ENCODE measurements at places on chromosomes 6 and 20. TPM values are rescaled to one million over a fixed set of nuclear protein-coding genes. Genes with fewer than 3 reads are reported as not detected.

DNA sequence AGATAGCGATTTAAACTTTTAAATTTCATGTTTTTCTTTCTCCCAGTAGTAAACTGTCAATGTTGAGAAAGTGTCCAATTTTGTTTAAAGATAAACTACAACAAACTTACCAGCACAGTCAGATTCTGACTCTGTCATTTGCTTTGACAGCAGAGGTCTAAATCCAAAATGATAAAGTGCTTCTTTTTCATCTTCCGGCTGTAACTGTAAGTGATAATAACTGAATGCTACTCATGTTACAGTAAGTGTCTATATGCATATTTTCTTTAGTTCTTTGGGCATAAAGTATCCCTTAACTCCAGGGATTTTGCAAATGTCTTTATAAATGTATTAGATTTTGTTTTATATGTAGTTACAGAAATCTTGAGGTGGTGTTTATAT is 610.4 kb downstream of the RFPL4B start:
- no peak for DNase-seq

Gene DEFB125
- total RNA-seq, result not detected

GRCh38 chr6:142878407-142878806 is 66.6 kb downstream of the HIVEP2 start:
- no peak for DNase-seq

GRCh38 chr20:16236589-16237241 is 336.5 kb downstream of the KIF16B start:
- DNase-seq, result no peak

DNA sequence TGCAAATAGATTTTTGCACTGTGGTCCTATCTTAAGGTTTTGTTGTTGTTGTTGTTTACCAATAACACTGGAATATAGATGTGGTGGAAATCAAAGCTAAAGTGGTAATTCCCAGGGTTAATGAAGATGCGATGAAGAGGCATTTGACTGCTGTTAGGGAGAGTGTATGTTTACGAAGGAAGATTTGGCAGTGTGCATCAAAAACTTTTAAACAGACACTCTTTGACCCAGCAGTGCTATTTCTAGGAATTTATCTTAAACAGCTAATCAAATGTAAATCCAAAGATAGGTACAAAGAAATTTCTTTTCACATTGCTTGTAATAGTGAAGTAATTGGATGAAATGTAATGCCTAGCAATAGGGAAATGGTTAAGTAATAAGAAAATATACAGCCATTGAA is 34.0 kb downstream of the KDM1B start:
- no peak for DNase-seq
